ENCODE measurements at places on chromosomes 1 and 21.

GRCh38 chr1:9438431-9439073 is 100.7 kb upstream of the SLC25A33 start:
- DNase-seq: no peak

DNA sequence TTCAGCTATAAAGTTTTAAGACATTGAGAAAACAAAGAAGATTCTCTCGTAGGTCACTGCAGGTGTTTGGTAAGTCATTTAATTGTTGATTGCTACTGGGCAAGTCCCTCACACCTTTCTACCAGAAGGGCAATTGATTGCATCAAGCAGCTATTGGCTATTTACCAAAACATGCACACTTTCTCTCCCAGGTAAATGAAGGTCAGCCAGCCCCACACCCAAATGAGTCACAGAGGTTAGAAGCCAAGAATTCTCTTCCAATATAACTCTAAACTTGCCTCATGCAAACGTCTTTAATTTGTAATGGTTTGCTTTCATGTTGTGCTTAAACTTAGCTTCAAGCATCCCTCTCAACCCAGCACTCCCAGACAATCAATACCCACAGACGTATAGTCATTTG is 475.3 kb upstream of the ADGRL2 start:
- no peak for DNase-seq

DNA sequence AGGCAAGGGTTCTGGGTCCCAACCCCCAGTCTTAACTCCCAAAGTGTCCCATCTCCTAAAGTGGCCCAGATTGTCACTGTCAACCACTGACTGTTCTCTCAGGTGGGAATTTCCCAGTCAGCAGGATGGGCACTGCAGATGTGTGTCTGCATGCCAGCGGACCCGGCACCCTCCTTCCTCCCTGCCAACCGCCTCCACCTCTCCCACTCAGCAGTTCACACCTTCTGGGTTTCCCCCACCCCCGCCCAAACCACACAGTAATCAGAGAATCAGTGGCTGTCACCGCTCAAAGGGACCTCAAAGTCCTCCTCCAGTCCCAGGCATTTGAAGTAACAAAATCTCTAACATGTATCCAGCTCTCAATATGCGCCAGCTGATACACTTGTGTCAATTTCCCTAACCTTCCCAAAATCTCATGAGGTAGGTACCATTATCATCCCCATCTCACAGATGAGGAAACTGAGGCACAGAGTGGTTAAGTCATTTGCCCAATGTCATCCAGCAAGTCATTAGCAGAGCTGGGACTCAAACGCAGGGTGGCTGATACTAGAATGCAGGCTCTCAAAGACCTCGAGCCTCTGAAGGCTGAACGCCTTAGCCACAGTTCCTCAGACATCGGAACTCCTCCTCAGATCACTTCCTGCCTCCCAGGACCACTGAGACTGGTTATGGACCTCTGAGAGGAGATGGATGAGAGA is 4.8 kb downstream of the RUNX3 start:
- DNase-seq: no peak

- no peak for DNase-seq
These were observed 35.3 kb upstream of the NGF start for GRCh38 chr1:115373305-115373704.

- no peak for DNase-seq
These were observed 151.7 kb upstream of the ZNF648 start for GRCh38 chr1:182213163-182213562.

- no peak for DNase-seq
These were observed 158.8 kb downstream of the IGSF21 start for GRCh38 chr1:18266391-18266790.

DNA sequence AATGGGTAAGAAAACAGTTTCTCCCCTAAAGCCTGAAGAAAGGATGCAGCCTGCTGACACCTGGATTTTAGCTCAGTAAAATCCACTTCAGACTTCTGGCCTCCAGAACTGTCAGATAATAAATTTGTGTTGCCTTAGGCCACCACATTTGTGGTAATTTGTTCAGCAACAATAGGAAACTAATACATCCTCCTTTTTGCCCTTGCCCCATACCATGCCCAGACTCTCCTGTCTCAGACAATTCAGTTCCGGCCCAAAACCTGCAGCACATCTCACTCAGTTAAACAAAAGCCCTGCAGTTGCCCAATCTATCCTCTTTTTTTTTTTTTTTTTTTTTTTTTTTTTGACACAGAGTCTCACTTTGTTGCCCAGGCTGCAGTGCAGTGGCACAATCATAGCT is 25.8 kb downstream of the SMIM12 start:
- no peak for DNase-seq

GRCh38 chr21:42763581-42764442 is 110.4 kb downstream of the PDE9A start:
- no peak for DNase-seq

- no peak for DNase-seq
These were observed 23.2 kb downstream of the GALNT2 start for GRCh38 chr1:230090194-230090711.

- no peak for DNase-seq
These were observed 59.0 kb upstream of the CD1D start for GRCh38 chr1:158121604-158122254.

DNA sequence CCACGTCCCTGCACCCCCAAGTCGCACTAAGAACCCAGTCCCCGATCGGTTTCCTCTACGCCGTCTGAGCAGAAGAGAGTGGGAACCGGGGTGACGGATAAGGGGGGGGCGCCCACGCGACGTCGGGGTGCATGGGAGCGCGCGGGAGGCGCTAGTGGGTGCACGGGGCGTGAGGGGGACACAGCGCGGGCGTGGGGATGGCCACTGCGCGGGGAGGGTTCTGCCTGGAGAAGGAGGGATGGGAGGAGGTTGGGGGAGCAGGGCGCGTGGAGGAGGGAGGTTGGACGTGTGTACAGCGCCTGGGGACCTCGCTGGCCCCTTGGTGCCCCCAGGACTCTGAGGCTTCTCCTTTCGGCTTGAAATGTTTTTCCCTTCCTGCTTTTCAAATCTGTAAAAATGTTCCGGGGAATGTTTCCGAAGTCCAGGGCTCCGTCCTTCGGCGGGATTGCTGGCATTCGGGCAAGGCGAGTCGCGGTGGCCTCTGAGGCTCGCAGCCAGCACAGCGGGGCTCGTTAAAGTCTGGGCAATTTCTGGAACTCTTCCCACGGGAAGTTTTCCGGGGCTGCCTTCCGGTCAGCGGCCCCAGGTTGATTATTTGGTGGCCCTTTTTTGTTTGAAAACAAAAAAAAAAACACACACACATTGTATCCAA is 13.1 kb downstream of the RNF220 start:
- no peak for DNase-seq

- no peak for DNase-seq
These were observed 67.9 kb downstream of the DDR2 start for GRCh38 chr1:162700131-162700530.

DNA sequence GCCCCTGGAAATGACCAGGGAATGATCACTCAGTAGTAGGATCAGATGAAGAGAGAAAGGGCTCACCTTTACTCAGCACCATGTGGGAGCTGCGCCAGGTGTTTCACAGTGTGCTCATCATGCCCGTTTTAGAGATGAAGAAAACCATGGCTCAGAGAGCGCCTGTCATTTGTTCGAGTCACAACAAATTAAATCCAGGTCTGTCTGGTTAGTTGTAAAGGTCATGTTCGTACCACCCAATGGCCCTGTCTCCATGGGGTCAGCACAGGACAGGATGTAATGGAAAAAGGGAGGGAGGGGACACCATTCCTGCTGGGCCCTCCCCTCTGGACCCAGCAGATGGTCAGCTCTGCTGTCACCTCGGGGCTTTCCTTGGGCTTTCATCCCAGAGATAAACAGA is 15.2 kb downstream of the KIRREL1 start:
- DNase-seq: no peak

- no peak for DNase-seq
These were observed 838.5 kb downstream of the USP25 start for GRCh38 chr21:16568244-16568643.

DNA sequence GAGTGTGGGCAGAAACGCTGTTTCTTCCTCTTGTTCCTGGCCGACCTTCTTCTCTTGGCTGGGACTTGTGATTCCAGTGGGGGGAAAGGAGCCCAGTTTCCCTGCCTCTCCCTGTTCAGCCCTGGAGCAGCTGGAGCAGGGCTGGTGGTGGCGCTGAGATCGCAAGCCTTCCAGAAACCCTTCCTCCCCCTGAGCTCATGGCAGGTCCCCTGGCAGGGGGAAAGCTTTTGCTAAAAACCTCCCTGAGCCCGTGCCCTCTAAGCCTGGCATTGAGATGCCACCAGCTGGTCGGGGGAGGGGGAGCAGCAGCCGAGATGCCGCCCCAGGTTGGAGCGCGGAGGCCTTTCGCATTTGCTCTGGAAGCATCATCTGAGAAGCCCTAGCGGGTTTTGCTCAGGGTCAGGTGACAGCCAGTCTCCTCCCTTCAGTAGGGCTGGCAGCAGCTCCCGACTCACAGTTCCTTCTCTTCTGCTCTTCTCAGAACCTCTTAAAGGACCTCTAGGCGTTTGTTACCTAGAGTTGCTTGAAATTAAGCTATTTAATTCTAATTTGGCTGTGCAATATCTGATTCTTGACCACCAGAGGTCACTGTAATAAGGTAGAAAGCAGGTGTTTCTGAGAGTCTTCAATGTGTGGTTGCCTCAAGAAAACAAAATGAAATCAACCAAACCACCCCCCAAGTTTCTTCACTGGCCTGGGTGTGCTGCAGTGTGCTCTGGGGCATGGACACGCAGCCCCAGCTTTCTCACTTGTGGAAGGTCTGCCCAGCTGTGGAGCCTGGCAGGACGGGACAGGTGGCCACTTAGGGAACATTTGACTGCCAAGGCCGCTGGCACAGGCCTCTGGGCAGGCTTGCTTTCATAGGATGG is 257.3 kb downstream of the CAMTA1 start:
- peak; percentile 3 for DNase-seq
